ENCODE measurements at places on chromosomes 1 and 21.

- no peak for DNase-seq
These were observed 53.6 kb downstream of the UBE2T start for GRCh38 chr1:202288177-202288576.

GRCh38 chr1:222263791-222264190 is 284.1 kb downstream of the HHIPL2 start:
- DNase-seq: no peak

DNA sequence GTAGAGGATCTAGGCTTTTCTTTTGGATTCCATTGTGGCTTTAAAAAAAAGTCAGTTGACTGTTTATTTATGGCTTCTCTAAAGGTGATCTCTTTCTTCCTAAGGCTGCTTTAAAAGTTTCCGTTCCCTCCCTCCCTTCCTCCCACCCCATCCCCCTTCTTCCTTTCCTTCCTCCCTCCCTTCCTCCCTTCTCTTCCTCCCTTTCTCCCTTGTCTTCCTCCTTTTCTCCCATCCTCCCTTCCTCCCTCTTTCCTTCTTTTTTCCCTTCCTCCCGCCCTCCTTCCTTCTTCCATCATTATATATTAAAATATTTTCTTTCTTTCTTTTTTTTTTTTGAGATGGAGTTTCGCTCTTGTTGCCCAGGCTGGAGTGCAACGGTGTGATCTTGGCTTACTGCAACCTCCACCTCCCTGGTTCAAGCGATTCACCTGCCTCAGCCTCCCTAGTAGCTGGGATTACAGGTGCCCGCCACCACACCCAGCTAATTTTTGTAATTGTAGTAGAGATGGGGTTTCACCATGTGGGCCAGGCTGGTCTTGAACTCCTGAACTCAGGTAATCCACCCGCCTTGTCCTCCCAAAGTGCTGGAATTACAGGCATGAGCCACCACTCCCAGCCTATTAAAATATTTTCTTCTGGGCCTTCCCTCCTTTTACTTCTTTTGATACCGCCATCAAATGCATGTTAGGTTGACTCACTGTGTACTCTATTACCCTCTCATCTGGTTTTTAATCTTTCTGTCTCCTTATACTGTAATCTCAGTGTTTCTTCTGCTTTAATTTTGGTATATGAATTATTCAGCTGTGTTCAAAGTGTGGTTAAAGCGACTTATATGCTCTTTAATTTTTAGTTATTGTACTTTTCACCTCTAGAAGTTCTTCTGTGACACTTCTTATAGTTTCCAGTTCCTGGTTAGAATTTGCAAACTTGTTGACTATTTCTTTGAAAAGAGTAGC is 59.2 kb upstream of the ATP5PO start:
- DNase-seq: no peak

DNA sequence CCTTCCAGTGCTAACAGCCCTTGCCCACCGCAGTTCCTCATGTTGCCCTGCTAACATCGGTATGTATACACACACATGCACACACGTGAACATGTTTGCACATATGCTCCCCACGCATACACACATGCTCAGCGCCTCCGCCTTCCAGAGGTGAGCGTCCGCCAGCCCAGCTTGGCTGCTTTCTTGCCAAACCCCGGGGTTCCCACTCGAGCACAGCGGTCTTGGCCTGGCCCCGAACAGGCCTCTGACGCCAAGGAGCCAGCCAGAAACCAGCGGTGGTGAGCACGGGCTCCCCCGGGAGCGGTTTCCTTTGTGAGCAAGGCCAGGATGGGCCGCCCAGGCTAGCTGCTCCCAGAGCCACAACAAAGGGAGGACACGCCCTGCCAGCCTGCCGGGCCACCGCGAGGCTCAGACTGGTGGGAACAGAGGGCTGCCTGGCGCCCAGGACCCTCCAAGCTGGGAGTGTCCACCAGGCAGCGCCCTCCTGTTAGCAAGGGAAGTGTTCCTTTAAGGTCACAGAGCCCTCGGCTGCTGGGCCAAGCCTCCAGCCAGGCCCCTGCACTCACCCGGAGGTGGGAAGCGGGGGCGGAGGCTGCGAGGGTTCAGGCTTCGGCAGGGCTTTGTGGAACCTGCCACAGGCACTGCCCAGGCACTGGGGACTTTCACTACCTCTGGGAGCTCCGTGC is 65.4 kb downstream of the ALPL start:
- DNase-seq: no peak

GRCh38 chr1:81151206-81151605 is 649.5 kb upstream of the ADGRL2 start:
- DNase-seq: no peak

DNA sequence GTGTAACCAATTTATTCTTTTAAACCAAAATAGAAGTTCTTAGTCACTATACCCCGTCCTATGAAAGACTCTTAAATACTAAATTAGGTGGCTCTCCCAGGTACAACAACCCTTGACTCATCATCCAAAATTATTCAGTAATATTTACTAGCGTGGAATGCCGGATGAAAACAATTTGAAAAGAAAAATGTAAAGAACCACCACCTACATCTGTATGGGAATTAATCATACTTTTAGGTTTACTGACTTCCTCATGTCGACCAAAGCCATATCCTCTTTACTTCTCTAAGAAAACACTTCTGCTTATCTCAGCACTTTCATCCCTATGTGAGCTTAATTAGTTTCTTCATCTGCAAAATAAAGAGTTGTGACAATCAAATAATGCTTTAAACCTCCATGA is 139.6 kb downstream of the AKT3 start:
- no peak for DNase-seq

GRCh38 chr1:26081267-26082019 is 14.0 kb upstream of the TRIM63 start:
- no peak for DNase-seq

- DNase-seq: peak; percentile 28
These were observed 4.6 kb downstream of the FCRLB start for GRCh38 chr1:161725908-161726472.

- no peak for DNase-seq
These were observed 142.3 kb upstream of the ZC3H11B start for GRCh38 chr1:219755234-219755633.

DNA sequence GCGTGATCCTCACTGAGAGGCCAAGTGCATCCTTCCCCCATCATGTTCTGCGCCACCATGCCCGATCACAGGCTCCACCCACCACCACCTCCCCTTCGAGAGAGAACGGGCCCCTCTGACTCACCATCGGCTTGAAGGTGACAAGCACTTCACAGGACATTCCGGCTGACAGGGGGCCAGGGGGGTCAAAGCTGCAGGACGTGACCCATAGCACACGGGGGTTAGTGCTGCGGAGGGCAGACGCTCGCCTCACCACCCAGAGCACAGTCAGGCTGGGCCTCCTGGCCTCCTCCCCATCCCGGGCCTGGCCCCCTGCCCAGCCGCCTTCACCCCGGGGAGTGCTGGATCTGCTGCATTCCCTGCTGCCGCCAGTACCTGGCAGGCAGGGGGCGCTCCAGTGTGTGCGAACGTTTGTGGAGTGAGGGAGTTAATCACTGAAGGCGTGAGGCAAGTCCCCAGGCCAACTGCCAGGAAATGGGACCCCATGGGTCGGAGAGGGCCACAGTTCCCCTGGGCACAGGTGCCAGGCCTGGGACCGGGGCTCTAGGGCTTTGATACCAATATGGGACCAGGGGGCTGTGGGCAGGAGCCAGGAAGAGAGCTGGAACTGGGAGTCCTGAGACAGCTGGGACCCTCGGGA is 40.9 kb upstream of the TMEM52 start:
- peak; percentile 60 for DNase-seq
